ENCODE measurements at places on chromosomes 5 and 9.

DNA sequence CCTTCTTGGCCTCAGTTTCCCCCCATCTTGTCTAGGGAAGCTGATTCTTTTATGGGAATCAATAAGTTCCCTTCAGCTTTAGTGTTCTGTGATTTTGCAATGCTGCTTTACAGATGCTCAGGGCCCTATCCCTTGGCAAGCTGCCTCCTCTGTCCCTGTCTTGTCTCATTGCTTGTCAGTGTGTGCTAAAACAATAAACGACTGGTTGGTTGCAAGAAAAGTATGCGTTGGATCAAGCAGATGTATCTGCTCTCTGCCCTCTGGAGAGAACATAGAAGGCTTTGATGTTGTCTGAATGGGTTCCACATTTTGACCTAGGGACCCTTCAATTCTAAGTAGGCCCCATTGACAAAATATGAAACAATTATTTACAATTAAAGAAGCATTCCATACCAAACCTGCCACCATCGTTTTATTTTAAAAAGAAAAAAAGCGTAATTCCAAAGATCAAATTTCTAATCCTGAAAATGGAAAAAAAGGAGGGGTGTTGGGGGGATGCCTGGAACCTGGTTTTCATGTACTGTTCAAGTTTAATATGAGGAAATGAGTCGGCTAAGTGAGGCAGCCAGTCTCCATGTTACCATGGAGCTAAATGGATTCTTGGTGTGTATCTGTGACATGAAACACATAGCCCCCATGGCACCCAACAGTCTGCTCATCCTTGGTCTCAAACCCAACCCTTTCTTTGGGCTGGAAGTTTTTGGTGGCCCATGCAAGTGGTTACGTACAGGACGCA lies 31.2 kb upstream of the TARS1 start:
- no peak for DNase-seq

- DNase-seq: no peak
Observed at GRCh38 chr5:150138551-150139265, 16.9 kb downstream of the PDGFRB start.

DNA sequence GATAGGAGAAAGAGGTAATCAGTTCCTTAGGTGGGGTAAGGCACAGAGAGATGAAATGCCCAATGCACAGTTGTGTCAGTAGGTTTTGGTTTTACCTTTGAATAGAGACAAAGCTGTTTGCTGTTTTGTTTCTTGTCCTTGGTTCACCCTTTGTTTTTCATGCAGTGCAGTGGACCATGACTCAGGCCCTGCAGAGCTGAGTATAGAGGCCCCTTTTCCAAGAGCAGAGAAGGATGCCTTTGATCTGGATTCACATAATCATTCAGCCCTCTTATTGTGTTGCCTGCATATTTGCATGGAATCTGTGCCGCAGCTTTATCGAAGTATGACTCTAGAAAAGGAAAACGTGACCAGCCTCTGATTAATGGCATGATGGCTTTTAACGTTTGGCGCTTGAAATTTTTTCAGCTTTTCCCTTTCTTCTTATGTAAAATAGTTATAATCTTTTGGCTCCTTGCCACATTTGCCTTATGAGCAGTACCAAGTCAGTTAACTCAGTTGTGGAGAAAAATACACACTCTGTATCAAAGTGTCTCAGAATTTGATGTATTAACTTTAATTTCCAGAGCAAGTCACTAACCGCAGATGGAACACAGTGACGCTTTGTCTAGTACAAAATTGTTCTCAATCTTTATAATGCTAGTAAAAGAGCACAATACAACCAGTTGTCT lies 197.6 kb downstream of the KDM4C start:
- no peak for DNase-seq

- DNase-seq: no peak
Observed at GRCh38 chr9:90950600-90950999, 149.0 kb downstream of the SYK start.

- no peak for DNase-seq
Observed at GRCh38 chr9:78970375-78970774, 601.4 kb upstream of the TLE4 start.

- DNase-seq: no peak
Observed at GRCh38 chr9:109602987-109603386, 104.9 kb upstream of the PTPN3 start.

DNA sequence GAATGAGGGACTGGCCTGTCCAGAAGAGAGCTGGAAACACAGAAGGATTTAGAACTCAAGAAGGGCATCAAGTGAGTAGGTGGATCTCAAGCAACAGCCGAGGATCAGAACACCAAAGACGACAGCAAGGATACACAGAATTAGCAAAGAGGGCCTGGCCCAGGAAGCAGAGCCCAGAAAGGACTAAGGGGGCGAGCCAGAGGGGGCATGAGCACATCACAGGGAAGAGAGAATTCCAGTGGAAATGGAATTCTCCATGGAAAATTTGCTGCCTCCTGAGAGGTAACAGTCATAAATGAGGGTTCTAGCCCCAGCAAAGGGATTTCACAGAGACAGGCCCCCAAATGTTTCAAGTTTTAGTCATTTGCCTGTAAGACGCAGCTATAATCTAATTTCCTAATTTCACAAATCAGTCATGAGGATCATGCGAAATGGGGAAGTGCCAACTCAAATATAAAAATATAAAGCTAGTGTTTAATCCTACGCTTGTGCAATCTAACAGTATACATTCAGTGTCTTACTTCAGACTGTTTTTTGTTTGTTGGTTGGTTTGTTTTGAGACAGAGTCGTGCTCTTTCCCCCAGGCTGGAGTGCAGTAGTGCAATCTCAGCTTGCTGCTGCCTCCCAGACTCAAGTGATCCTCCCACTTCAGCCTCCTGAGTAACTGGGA lies 46.7 kb downstream of the FNBP1 start:
- no peak for DNase-seq

Measured in activated CD4-positive, alpha-beta T cell treated with anti-CD3 and anti-CD28 coated beads, Interleukin-2, amount 50 U/mL, for 1 hour (primary cell).